ENCODE measurements at places on chromosomes 7 and 10.

DNA sequence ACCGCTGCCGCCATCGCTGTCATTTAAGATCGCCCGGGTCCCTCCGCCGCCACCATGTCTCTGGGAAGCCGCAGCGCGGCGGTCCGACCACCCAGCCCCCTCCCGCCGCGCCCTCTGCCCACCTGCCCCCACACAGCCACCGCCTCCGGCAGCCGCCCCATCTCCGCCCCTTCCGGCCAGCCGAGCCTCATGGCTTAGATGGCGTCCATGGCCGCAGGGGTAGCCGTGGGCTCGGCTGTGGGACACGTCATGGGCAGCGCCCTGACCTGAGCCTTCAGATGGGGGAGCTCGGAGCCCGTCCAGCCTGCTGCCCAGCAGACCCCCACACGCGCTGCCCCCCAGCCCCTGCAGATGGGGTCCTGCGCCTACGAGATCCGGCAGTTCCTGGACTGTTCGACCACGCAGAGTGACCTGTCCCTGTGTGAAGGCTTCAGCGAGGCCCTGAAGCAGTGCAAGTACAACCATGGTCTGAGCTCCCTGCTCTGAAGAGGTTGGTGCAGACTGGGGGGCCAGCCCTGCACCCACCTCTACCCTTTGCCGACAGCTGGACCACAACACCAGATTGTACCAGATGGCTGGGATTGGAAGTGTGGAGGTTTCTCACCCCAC is 38.0 kb upstream of the TARP start:
- no peak for DNase-seq

DNA sequence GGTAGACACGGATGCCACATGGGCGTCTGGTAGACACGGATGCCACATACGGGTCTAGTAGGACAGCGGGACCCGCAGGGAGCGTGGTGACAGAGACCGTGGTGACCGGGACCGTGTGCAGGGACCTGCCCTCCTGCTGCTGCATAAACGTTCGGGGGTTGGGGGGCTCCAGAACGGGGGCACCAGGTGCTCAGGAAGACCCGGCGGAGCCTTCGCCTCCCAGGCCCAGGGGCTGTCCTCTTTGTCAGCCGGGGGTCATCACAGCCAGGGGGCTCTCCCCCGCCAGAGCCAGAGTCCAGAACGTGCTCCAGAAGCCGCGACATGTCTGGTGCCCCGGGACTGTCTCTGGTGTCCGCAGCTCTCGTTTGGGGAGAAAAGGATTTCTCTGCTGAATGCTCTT is 69.2 kb upstream of the ADGRA1 start:
- DNase-seq: no peak

- DNase-seq: no peak
Observed at GRCh38 chr10:88958721-88959120, 6.1 kb upstream of the ACTA2 start.

- no peak for DNase-seq
Observed at GRCh38 chr7:119943942-119944600, 328.9 kb upstream of the KCND2 start.

GRCh38 chr7:138396251-138397070 is 63.6 kb upstream of the TRIM24 start:
- no peak for DNase-seq

DNA sequence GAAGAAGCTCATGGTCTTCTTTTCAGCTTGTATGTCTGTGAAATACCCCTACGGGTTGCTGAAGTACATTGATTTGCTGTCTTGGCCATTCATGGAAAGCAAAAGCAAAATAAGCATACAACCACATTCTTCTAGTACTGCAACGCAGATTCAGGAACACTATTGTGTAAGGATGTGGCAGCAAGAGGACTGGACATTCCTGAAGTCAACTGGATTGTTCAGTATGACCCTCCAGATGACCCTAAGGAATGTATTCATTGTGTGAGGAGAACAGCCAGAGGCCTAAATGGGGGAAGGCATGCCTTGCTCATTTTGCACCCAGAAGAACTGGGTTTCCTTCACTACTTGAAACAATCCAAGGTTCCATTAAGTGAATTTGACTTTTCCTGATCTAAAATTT is 133.4 kb upstream of the ANKRD1 start:
- no peak for DNase-seq

Measured in CD4-positive, alpha-beta T cell treated with Interleukin-2 at 100 ng/mL for 4 hours (primary cell).